ENCODE measurements at places on chromosomes 3 and 15.

DNA sequence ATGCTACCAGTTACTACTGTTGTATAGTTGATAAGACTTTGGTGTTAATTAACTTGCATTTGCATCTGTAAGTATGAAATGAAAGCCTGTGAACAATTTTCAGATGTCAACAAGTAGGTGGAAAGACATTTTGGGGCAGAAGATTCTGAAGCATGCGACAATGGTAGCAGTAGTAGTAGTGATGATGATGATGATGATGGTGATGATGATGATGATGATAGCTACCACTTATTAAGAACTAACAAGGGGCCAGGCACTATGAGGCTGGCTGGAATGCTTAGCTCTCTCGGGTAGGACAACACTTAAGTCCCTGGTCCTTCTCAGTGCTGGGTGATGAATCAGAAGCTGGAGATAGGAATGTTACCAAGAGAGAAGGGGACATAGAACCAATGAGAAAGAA, 333.4 kb upstream of the IL12A start:
- no peak for DNase-seq

GRCh38 chr3:105878061-105878460, 9.2 kb upstream of the CBLB start:
- no peak for DNase-seq

DNA sequence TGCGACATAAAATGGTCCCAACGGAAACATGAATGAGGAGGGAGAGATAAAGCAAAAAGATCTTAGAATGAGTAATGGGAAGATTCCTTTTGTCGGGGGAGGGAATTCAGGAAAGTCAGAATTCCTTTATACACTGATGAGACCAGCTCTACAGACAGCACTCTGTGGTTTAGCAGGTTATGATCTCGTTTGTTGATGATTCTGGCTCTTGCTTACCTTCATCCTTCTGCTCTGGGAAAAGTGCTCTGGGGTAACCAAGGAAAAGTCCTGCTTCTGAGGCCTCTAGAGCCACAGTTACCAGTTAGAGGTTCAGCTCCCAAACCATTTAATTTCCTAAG, 150.7 kb upstream of the NR2E3 start:
- no peak for DNase-seq

DNA sequence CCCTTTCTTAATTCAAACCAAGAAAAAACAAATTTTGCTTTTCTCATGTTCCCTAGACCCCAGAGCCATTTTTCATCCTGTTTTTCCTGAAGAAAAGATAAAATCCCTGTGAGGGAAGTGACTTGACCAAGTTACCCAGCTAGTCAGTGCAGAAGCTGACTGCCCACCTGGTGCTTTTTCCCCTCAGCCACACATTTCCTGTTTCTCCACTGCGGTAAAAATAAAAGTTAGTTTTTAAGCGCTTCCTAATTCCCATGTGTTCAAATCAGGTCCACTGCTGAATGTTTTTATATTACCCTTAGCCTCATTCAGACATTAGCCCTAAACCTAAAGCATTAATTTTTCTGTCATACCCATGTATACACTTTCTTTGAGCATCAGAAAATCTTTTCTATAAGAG, 26.1 kb downstream of the PPP2R3A start:
- no peak for DNase-seq

- no peak for DNase-seq
Observed at GRCh38 chr15:80978685-80979329, 10.8 kb downstream of the MESD start.

DNA sequence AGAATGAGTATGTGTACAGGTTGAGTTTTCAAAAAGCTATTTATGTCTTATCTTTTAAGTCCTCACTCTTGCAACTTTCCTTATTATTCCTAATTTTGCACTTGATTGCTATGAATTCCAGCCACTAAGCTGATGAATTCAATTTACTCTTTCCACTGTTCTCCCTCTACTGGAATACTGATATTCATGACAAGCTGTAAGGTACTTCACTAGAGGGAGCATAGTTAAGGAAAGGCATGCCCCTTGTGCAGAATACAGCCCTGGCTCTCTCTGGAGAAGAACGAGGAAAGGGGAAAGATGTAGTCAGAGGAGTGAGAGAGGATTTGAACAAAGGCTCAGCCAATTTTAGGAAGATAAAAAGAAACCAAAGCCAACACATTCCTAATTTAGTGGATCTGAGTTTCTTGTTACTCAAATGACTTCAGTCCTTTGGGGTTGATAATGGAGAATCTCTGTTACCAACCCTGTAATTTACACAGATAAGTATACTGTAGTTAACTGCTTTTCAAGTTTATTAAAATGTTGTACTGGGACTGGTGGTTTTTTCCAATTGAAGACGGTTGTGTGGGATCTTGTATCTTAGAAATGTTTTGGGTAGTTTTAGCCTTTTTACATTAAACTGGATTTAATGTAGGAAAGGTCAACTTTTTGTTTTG, 4.0 kb downstream of the SCAANT1 start:
- DNase-seq, result no peak

GRCh38 chr3:65170390-65171042, 482.7 kb upstream of the ADAMTS9 start:
- no peak for DNase-seq

GRCh38 chr3:58514405-58514804, 22.5 kb downstream of the KCTD6 start:
- no peak for DNase-seq

- DNase-seq, result no peak
Observed at GRCh38 chr3:51637941-51638471, 33.0 kb upstream of the TEX264 start.

DNA sequence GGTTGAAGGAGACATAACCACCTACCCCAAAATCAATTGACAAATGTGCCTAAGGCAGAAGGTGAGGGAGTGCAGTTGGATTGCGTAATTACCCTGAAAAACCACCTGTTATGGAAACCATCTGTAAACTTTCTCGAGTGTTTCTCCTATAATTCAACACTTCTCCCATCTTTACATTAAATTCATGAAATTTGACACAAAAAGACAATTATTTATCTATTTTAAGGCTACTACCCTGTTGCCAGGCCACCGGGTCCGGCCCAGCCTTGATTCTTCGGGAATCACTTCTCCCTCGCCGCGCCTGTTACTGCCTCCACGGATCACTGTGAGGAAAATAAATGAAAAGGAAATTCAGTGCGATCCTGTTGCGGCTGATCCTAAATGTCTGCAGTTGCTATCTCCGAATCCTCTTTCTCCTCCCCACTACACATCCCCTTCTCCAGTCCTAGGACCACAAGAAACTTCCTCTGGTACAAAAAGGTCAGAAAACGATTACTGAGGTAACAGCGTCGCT, 646 bp downstream of the IQCB1 start:
- DNase-seq, result no peak

GRCh38 chr15:93900476-93901400, 330.6 kb upstream of the MCTP2 start:
- DNase-seq, result no peak

GRCh38 chr15:37102305-37103162, 2.2 kb upstream of the MEIS2 start:
- DNase-seq, result no peak

- no peak for DNase-seq
Observed at GRCh38 chr3:147914532-147914931, 505.4 kb downstream of the ZIC1 start.

- no peak for DNase-seq
Observed at GRCh38 chr3:71206305-71207165, 377.0 kb downstream of the FOXP1 start.

DNA sequence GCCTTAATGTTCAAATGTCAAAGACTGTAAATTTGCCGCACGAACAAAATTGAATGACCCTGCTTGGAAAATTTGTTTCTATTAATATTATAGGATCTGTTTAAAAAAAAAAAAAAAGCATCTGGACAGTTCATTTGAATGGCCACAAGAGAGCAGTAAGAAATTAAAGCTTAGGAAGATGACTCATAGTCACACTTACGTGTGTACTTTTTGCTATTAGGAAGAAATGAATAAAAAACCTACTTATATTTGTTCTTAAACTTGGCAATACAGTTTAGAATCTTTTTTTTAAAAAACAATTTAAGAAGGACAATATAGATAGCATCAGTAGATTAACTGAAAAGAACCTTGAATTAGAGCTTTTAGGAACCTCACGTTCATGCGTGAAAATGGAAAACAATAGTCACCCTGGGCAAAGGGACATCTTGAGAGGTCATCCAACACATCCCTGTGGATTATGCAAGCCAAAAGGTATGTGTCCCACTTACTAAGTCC, 621.8 kb downstream of the MECOM start:
- no peak for DNase-seq

DNA sequence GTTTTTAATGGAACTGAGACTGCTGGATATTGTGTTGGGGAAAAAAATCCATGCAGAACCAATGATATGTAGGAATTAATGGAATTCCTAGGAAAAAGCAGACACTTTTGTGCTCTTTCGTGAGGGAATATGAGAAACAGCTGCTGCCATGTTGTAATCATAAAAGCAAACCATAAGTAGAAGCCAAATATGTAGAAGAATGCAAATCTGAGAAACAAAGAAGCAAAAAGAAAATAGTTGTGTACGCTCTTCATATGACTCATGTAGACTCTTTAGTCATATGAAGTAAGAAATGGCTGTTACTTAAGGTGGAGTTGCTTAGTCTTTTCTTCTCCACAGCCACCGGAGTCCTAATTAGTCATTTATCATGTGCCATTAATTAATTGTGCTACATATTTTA, 298.6 kb upstream of the ZNF717 start:
- no peak for DNase-seq

- DNase-seq, result no peak
Observed at GRCh38 chr3:14143271-14144225, 18.7 kb downstream of the TMEM43 start.

GRCh38 chr15:74730619-74731316, 5.4 kb upstream of the CYP1A1 start:
- no peak for DNase-seq

DNA sequence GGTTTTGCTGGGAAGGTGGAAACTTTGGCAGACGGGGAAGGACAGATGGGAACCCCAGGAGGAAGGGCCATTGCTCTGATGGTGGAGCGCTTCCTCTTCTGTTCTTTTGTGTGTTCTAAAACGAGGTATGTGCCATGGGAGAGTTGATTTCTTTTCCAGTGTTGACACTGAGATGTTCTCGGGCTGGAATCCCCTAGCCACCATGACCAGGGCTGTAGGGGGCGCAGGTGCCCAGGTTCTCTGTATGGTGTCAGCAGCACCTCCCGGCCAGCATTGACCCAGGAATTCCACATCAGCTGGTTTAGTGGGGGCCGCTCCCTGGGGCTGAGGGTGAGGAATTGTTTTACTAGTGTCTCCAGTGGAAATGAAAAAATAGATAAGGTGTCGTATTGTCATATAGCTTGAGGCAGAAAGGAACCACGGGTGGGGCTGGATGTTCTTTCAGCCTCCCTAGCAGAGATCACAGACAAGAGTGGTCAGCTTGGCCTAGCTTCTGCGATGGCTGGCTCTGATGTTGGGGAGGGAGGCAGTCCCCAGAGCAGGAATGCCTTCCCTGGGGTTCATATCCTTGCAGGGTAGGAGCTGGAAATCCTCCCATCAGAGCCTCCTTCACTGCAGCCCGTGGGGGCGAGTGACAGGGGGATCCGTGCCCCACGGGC, 34.2 kb upstream of the ACAD9 start:
- no peak for DNase-seq

DNA sequence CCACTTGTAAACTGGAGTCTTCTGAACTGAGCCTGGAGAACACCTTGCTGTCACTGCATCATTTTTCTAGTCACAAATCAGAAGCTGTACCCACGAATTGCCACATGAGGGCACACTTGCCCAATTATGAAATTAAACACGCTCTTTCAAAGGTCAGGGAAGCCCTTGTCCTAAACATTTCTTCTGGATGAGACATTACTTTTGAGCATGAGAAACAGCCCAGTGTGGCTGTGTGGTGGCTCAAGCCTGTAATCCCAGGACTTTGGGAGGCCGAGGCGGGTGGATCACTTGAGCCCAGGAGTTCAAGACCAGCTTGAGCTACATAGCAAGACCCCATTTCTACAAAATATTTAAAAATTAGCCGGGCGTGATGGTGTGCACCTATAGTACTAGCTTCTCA, 27.5 kb upstream of the CFAP161 start:
- peak; percentile 1 for DNase-seq

DNA sequence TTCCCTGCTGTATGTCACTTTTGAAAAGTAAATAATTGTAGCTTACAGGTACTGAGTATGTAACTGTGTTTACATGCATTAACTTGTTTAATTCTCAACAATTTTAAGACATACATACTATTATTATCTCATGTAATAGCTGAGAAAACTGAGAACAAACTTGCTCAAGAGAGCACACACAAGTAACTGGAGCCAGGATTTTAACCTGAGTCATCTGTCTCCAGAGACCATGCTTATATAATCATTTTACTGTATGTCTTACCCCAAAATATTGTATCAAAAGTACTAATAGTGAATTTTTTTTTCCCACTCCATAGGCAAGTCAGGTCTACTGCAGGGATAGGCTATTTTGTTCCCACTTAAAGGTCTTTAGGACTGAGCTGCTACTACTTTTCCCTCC, 95.4 kb downstream of the FEZF2 start:
- no peak for DNase-seq

Measured in T-helper 2 cell (primary cell).